ENCODE measurements at places on chromosomes 7 and 10.

DNA sequence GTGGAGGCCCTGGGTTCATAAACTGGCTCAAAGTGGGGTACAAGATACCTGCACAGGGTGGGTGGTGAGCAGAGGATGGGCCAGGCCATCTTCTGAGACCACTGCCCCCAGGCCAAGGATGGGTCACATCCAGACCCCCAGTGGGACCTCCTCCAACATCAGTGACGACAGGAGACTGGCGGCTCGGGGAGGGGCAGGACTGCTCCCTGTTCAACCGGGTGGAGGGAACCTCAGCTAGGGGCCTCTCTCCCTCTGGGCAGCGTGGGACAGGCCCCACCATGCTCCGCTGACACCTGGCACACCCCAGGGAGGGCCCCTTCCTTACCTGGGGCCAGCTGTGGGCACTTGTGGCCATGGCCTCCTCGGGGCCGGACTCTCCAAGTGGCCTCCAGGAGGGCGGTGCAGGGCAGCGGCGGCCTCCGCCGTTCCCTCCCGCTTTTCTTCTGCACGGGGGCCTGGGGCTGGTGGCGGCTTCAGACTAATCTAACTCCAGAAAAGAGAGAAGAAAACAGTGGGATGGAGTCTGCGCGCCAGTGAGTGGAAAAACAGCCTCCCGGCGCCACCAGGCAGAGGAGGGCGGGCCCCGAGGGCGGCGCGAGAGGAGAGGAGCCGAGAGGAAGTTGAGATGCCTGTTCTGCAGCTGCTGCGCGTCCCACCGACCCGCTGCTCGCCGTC is at the start of gene CALHM2:
Gene CALHM2, minus strand, starts transcription at position 540 of the 675 bp plus-strand sequence. CDS start 2,429 bp downstream, outside the sequence.
- peak; percentile 86 for DNase-seq

DNA sequence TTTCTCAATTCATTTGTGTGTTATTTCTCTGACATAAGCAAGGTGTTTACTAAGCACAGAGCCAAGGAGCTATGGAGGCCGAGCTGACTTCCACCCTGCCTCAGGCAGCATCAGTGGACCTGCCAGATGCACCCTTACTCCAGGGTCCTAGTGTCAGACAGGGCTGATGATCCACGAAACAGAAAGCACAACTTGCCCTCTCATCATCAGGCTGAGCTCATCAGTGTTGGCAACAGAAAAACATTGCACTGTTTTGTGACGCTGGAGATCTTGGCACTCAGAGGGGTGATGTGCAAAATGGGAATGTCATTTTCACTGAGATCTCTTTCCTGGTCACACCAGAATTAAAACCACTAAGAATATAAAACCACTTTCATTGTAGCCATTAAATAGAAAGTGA is 201.8 kb downstream of the GLI3 start:
- DNase-seq: no peak

GRCh38 chr10:70267161-70267933 is 16.5 kb downstream of the NPFFR1 start:
- DNase-seq: peak; percentile 64

GRCh38 chr10:58920655-58921003 is 255.8 kb upstream of the PHYHIPL start:
- DNase-seq: no peak
